Stimulated activated CD8-positive, alpha-beta memory T cell treated with anti-CD3 and anti-CD28 coated beads, Interleukin-4, amount 100 ng/mL, for 24 hours (primary cell): ENCODE measurements at places on chromosomes 5 and 9.
A peak's percentile ranks its signal among the peaks of the same experiment; 100 is the strongest.

- no peak for DNase-seq
Measured at GRCh38 chr9:77176106-77176505, 1.2 kb upstream of the VPS13A start.

- DNase-seq: no peak
Measured at GRCh38 chr5:80399526-80400239, 8.2 kb upstream of the ZFYVE16 start.

- DNase-seq: no peak
Measured at GRCh38 chr9:133786907-133787753, 49.0 kb upstream of the SARDH start.

GRCh38 chr5:138901716-138902115 is 26.6 kb upstream of the LRRTM2 start:
- DNase-seq: no peak

GRCh38 chr9:27437652-27438373 is 86.3 kb upstream of the IFNK start:
- no peak for DNase-seq

DNA sequence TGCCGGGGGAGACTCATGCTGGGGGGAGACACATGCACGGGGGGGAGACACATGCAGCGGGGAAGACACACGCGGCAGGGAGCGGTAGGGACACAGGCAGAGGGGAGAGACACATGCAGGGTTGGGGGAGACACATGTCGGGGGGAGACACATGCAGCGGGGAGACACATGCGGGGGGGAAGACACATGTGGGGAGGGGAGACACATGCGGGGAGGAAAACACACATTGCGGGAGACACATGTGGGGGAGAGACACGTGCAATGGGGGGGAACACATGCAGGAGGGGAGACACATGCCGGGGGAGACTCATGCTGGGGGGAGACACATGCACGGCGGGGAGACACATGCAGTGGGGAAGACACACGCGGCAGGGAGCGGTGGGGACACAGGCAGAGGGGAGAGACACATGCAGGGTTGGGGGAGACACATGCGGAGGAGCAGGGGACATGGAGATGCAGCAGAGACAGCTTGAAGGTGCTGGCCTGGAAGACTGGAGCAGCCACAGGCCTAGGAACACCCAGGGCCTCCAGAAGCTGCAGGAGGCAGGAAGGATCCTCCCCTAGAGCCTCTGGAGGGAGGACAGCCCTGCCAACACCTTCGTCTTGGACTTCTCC is 20.3 kb upstream of the OLFM1 start:
- DNase-seq: no peak

DNA sequence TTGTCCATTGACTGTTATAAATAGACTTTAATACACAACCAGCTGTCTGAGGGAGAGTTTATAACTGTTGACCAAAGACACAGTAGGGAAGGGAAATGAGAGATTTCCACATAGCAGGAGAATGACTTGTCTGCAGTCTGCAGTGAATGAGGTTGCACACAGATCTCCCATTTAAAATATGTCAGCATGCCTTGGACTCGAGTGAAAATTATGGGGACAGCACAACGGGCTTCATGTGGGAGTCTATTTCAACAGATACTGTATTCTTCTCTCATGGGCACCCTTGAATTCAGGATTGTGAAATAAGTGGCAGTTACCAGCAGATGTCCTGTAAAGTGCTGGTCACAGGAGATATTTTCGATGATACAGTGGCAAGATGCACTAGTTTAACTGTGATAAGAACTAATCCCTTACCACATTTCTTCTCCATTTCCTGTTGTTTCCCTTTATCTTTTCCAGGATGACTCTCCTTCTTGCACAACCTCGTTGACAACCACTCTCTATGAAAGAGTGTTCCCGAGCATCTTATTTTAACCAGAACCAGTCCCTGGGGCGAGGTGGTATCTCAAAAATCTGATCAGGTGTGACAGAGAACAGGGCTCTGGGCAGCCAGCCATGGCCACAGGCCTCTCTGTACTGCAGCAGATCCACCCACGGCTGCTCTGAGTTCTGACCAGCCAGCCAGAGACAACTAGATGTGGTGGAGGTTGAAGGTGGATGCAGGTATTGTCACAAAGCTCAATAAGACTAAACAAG is 51.5 kb upstream of the MAP3K1 start:
- DNase-seq: no peak

GRCh38 chr5:53095931-53096525 is 13.5 kb downstream of the MOCS2 start:
- peak; percentile 45 for DNase-seq

DNA sequence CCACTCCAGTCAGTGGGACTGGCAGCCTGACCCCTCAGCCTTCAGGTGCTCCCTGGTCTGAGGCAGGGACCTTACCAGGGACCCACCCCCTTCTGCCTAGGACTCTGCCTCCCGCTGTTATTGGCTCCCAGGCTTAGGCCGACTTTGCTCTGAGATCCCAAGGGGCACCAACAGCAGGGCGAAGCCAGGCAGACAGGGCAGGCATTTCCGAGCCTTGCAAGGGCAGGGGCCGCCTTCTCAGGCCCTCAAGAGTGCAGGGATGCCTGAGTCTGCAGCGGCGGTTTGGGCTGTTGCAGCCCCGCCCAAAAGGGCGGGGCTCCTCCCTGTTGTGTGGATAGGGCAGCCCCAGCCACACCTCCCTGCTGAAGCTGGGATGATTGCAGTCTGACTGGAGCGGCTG is 644.6 kb downstream of the PRR16 start:
- no peak for DNase-seq

DNA sequence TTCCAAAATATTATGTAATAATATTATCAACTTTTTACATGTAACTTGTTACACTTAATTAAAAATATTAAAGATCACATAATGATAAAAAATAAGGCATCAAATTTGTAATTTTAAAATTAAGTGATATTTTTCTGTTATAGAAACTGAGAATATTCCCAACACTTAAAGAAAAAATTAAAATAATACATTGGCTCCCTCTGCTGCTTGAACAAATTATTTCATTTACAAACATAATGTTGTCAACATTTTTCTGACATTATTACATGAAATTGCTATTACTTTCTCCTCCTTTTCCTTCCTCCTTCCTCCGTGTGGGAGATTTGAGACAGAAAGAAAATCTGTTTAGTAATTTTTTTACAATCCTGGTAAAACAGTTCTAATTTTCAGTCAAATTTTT is 42.3 kb downstream of the RNF180 start:
- no peak for DNase-seq

DNA sequence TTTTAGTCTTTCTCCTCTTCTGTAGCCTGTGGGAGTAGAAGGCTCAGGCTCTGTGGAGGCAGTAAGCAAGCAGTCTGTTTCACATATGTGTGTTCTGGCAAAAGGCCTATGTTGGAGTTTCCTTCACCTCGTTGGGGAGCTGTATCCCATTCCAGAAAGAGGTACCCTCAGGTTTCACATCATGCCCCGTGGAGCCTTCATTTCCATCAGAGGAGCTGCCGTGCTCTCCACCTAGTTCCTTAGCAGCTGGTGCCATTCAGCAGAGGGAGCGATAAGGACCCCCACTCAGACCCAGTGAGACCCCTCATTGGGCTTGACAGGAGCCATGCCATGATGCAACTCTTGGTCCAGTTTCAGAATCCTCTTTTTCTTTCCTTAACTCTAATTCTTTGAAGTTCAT is 50.6 kb upstream of the ANGPTL2 start:
- DNase-seq: no peak

- no peak for DNase-seq
Measured at GRCh38 chr5:120769312-120769872, 305.3 kb downstream of the PRR16 start.

DNA sequence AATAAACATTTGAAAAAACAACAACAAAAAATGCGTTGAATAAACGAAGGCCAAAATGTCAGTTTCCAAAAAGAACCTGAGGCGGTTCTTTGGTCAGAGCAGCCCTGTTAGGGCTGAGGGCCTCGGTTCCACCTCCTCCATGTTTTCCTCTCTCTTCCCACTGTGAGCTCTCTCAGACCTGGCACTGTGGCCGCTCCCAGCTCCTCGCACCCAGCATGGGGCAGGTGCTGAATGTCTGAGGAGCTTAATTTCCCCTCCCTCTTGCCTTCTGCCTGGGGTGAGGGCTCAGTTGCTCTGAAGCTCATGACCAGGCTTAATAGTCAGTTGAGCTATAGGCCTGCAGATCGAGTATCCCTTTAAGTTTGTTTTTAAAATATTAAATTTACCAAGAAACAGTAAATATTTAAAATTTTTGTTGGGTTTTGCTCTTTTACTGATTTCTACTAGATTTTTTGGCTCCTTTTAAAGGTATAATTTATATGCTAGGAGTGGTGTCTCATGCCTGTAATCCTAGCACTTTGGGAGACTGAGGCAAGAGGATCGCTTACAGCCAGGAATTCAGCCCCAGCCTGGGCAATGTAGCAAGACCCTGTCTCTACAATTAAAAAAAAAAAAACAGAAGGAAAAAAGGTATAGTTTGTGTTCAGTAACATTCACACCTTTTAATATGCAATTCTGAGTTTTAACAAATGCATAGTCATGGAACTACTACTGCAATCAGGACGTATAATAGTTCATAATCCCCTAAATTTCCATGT is 28.1 kb downstream of the DAPK1 start:
- no peak for DNase-seq

GRCh38 chr9:117555964-117556629 is 141.2 kb upstream of the ASTN2 start:
- no peak for DNase-seq

GRCh38 chr5:72122602-72123001 is 15.3 kb downstream of the MAP1B start:
- DNase-seq: no peak

- DNase-seq: no peak
Measured at GRCh38 chr5:112366987-112367386, 52.1 kb downstream of the EPB41L4A start.

GRCh38 chr5:180334751-180335613 is 18.2 kb downstream of the GFPT2 start:
- DNase-seq: no peak

DNA sequence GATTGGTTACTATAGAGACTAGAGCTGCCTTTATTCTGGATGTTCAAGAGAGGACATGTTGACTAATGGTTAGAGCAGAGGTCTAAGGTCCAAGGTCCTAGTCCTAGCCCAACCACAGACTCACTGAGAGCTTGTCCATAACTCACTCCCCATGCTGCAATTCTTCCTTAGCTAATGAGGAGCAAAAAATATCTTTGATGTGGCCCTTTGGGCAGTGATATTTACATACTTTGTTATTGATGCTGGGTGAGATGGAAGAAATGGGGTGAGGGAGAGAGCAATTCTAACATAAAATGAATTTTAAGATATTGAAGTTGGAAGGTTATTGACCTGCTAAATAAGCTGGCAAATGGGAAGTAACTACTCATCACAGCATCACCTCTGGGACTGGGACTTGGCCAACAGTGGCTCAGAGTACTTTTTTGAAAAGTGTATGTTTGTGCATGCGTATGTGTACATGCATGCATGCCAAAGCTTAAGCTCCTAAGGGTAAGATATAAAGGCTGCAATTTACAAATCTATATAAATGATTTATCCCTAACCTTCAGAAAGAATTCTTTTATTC is 58.0 kb upstream of the ANKRD55 start:
- no peak for DNase-seq

DNA sequence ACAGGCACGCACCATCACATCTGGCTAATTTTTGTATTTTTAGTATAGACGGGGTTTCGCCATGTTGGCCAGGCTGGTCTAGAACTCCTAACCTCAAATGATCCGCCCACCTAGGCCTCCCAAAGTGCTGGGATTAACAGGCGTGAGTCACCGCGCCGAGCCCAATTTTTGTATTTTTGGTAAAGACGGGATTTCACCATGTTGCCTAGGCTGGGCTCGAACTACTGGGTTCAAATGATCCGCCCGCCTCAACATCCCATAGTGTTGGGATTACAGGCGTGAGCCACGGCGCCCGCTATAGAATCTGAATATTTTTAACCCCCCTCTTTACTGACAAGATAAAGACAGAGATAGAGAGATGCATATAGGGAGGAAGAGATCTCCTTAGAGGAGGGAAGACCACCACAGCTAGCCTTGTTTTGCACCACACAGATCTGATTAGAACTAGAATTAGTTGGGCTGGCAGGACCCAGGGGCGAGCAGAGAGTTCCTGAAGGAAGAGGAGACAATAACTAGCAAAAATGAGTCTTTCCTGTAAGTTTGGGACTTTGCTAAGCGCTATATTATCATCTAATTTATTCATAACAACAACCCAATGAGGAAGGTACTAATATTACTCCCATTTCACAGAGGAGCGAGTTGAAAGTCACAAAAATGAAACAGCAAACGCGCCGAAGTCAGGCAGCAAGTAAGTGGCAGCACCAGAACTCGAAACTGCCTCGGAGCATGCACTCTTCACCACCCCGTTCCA is 1.5 kb upstream of the ANKHD1 start:
- DNase-seq: no peak

GRCh38 chr5:87079219-87079618 is 188.5 kb upstream of the RASA1 start:
- no peak for DNase-seq

- DNase-seq: no peak
Measured at GRCh38 chr5:157816682-157817386, 42.1 kb downstream of the CLINT1 start.

DNA sequence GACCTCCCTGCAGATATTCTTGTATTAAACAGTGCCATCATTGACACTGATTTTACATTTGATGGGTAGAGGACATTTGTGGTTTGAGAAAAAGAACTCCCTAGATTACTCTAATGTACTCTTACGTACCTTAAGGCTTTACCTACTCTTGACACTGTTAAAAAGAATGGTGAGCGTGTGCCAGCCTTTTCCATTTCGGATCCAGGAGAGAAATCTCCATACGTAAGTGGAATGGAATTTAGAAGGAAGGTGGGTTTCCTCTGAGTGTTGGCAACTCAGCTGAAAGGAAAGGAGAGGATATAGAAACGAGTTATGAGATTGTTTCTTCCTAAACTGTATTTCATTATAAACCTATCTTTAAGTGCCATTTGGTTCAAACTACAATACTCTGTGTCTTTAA is 40.9 kb downstream of the TNPO1 start:
- no peak for DNase-seq

DNA sequence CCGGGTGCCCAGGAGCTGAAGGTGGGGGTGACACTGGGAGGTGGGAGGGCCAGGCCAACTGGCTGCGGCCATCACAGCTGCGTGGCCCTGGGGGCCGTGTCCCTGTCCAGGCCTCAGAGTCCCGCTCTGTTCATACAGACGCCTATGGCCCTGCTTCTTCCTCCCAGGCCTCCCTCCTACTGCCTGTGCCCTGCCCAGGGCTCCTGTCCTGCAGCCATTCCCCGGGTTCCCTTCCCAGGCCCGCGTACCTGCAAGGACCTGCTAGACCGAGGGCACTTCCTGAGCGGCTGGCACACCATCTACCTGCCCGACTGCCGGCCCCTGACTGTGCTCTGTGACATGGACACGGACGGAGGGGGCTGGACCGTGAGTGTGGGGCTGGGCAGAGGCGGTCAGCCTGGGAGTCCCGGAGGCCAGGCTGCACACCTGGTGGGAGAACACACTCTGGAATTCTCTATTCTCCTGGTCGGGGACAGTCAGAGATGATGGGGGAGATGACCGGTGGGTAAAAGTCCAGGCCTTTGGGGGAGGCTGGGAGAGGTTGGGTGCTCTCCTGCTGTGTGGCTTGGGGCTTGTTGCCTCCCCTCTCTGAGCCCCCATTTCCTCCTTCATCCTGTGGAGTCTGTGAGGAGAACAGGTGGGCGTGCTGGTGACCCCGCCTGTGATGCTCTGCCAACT is 4.5 kb downstream of the FCN2 start:
- DNase-seq: no peak
